Esophagus squamous epithelium (tissue), 5 donors: ENCODE measurements at places on chromosomes 2 and 18.

DNA sequence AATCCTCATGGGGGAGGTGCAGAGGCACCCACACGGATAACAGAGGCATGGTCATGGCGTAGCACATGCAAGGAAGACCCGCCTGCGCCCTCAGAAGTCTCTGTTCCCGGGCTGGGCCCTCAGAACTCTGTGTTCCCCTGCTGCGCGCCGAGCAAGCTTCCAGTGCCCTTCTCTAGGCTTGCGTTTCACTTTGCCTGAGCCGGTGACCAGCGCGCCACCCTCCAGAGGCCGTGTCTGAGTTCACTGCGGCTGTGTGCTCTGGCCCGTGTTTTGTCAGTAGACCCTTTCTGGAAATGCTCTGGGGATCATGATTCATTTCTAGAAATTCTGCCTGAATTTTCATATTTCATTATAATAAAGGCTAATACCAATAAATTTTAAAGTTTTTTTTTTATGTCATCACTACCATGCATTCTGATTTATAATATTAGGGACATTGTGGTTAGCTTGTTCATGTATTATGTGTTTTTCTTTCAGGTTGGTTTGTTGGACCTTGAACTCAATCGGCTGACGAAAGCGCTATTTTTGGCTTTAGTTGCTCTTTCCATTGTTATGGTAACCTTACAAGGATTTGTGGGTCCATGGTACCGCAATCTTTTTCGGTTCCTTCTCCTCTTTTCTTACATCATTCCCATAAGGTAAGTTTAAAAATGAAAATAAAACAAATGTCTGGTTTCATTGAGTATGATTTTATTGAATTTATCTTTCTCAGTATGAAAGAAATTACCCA is 142.7 kb upstream of the NFATC1 start:
- no peak for DNase-seq

DNA sequence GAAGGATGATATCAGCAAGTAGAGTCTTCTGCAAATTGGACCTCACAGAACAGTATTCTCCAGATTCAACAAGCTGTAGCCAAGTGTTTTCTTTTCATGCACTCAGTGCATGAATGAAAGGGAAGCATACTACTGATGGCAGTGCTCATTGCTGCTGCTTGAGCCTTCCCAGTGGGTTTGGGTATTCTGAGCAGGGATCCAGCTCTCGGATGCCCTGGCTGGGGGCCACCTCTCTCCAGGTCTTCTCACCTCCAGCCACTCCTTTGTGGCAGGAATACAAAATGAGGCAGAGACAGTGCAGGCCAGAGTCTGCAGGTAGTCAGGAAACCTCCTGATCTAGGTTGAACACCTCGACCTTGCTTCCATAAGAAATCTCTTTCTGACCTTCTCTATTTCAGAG is 390.4 kb upstream of the CELF4 start:
- no peak for DNase-seq

GRCh38 chr2:227817850-227818674 is 4.4 kb downstream of the CCL20 start:
- DNase-seq, result peak; percentile 64

DNA sequence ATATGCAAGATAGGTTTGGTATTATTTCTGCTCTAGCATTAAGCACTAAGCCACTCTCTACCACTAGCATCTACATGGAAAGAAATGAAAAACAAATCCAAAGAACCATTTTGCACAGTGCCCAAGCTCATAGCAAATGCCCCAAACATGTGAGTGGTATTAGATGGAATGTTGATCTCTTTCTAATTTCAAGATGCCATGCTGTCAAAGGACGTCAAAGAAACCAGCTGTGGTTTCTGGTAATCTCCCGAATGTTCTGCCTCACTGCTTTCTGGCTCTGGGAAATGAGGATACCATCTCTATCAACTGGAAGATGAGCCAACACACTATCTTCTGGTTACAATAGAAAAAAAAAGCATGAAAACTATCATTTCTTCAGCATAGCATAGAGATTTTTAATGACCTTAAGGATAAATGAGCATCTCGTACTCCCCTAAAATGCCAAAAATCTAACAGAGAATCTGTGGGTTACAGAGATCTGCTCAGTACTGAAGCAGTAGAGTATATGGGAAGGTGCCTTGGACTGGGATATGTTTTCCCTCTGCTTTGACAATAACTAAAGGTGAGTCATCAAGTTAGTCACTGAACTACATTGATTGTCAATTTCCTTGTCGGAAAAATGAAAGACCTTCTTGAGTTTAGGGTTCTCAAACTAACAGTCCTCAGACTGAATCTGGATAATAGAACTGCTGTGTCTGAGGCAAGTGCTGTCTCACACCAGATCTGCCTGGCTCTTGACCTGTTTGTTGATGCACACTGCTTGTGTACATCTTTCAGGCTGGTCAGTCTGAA is 244.8 kb upstream of the NCKAP5 start:
- DNase-seq, result no peak

DNA sequence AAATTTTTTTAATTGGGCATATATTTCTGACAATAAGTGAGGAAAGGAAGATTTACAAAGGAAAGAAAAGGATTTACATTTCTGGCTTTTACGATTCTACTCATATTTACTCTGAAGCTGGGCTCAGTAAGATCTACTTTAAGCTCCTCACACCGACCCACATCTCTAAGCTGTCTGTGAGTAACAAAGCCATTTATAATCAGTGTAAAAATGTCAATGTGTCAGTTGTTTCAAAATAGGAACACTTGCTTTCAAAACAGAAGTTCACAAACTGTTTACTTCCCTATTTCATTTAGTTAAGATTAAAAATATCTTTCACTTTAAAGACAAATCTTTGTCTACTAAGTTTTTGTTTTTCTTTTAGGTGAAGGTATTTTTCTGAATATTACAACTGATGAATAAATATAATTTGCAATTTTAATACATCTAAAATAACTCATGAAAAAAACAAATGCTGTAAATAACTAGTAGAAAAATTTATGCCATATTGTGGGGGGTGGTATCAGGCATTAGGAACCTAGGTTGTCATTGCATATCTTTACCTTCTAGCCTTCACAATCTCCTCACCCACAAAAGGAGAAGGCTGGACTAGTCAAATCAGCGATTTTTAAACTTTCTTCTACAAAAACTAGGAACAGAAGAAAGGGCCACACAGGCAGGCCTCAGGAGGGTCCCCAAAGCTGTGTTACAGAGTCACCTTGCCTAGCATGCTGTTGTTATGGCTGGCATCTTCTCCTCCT is 64.5 kb downstream of the TMEM131 start:
- DNase-seq, result no peak
